ENCODE measurements at places on chromosomes 3 and 15.
A peak's percentile ranks its signal among the peaks of the same experiment; 100 is the strongest.

DNA sequence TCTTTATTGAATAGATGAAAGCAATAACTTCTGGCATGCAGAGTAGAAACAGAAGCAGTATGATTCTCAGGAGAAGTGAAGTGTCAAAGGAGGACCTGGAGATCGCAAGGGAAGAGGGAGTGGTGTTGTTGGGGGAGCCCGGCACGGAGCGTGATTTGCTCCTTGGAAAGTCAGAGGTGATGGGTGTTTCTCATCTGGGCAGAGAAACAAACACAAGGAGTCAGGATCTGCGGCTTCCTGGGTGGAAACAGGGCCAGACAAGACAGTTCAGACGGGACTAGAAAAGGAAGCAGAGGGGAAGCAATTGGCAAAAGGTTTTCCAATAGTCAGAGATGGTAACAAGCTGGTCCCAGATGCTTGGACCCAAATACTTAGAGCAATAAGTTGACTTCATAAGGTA is 34.4 kb upstream of the CCDC80 start:
- DNase-seq: no peak

DNA sequence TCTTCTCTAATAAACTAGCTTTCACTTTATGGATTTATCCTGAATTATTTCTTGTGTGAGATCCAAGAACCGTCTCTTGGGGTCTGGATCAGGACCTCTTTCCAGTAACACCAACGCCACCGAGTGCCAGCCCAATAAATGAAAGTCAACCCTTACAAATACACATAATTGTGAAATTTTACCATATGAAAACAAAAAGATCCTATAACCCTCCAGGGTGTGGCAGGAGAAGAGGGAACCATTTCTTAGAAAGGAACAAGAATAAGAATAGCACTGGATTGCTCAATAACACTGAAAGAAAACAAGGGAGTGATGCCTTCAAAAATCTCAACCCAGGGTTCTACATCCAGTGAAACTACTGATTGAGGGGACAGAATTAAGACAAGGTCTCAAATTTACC is 51.6 kb upstream of the ACKR4 start:
- no peak for DNase-seq

DNA sequence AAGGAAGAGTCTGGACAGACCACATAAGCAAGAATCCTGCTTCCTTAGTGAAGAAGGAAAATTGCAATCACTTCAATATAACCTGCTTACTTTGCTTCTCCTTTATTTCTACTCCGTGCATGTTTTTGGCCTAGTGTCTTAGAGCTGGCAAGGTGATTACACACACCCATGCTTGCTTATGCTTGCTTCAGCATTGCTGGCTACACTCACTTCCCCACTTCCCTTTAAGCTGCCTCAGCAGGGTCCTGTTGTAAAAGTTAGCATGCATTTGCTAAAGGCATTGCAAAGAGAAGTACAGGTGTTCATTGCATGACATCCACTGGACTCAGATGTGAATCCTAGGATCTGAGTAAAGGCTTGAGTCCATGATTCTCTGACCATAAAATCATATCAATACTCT is 47.5 kb upstream of the STT3B start:
- no peak for DNase-seq

DNA sequence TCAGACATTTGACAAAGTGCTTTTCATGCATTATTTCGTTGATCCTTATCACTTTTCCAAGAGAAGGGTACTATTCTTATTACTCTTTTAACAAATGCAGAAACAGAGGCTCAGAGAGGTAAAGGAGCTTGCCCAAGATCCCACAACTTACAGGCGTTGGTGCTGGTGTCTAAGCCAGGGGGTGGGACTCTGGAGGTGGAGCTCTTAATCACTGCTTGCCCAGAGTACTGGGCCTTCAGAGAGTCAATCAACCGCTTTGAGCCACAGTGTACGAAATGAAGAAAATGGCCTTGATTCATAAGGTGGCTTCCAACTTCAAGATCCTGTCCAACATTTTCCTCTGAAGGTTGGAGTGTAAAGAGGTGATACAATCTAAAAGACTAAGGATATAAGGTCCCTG is 211.5 kb downstream of the NECTIN3 start:
- no peak for DNase-seq

- DNase-seq: no peak
Observed at GRCh38 chr15:100095541-100096247, 246.1 kb downstream of the ADAMTS17 start.

DNA sequence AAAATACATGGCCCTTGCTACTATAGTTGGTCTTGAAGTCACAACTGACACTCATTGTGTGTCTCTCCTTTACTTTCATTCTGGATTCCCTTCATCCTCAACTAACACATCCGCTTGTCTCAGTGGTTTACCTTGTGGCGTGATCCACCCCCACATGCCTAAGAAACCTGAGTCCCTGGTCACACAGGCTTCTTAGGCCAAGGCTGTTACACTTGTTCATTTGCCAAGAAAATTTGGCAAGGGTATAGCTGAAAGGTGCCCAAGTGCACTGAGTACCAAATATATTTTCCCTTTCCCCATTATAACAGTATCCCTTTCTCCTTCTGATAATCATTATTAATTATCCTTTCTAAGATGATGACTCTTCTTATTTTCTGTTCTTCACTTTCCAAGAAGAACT is 207.6 kb upstream of the STAC start:
- no peak for DNase-seq

DNA sequence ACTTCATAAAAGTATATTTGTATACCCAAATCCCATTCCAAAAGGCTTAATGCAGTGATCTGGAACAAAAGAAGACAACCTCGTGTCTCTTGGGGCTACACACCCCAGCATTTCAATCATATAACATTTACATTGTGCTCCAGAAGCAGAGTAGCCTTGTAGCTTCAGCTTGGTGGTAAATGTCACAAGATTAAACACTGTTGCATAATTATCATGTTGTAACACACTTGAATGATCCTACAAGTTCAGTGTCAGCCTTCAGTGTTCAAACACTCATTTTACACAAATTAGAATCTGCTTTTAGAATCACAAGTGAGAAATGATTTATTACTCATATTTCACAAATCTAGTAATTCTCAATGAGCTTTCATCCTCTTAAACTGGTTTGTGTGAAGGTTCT is 122.6 kb downstream of the CNTN3 start:
- DNase-seq: no peak

DNA sequence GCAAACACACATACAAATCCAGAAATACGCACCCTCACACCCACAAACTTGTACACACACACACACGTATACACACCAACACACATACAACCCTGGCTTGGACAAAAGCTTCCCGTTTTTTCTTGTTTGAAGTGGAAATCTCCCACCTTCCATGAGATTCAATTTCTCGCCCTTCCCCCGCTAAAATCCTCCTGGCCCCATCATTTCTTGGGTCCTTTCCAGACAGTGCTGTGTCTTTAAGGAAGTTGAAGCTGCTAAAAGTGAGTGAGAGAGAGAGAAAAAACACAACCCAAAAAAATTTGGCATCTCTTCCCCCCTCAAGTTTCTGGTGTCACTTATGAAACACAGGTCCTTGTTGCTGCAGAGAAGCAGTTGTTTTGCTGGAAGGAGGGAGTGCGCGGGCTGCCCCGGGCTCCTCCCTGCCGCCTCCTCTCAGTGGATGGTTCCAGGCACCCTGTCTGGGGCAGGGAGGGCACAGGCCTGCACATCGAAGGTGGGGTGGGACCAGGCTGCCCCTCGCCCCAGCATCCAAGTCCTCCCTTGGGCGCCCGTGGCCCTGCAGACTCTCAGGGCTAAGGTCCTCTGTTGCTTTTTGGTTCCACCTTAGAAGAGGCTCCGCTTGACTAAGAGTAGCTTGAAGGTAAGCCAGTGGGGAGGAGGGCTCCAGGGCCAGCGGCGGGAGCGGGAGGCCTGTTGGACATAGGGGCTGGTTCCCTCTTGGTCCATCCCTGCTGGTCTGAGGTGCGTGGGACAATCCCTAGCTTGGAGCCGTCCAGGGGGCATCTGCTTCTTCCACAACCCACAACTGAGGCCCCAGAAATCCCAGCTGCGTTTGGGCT is at the start of gene ISLR:
ISLR (plus strand) TSS at position 331 of the 839 bp plus-strand sequence. CDS start 1,149 bp downstream, outside the sequence.
- no peak for DNase-seq

DNA sequence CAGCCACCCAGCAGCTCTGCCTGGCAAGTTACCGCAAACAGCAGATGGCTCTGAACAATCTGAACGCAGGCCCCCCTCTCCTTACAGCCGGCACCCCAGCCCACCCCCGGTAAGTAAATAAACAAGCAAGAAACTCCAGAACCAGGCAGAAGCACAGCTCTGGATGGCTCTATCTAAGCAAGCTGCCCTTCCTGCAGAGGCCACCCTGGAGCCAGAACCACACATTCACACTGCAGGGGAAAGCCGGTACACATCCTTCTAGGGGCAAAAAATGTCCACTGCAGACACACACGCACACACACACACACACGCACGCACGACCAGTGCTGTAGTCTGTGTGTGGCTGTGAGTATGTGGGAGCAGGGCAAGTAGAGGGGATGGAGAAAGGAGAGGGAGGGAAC is 63.9 kb downstream of the ADCY5 start:
- DNase-seq: peak; percentile 42

DNA sequence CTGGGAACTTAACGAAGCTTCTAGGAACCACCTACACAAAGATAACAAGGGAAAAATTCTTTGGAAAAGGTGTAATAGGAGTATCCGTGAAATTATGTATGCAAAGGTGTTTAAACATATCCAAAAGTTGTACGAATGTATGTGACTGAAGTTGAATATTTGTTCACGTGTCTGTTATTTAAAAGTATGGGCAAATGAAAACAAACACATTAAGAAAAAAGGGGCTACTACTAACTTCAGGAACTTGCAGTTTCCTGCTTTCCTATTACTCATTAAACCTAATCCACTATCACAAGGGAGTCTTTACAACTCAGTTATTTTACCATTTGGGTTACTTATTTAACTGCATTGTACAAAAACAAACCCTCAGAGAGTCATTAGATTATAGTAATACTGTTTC is 33.9 kb upstream of the GRAMD1C start:
- no peak for DNase-seq

DNA sequence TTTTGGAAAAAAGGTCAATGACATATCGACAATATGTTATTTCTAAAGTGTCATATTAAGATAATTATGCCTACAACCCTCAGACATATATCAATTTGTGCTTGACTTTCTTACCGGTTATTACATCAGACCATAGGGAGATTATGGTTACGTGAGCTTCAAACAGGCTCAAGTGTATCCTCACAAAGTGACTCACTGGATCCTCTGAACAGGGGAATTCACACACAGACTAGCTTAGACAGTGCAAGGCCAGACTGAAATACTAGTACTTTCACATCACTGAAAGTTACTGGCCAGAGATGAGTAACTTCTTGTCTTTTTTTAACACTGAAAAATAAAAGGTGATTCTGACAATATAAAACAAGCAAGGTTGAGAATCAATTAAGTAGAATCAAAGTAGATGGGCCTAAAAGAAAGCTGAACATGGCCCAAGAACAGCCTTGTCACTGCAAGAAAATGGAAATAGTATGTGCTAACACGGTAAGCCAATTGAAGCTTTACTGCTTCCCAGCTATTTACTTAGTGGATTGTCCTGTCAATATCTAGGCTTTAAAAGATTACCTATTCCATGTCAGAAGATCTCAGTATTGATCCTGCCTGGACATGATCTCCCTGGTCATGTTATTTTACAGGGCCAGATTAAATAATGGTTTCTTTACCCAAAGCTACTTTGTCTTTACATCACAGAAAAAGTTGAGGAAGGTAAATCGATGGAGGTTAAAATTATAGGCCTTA is 848.6 kb downstream of the ROBO1 start:
- no peak for DNase-seq

- DNase-seq: no peak
Observed at GRCh38 chr3:36762918-36763849, 1.2 kb downstream of the DCLK3 start.

DNA sequence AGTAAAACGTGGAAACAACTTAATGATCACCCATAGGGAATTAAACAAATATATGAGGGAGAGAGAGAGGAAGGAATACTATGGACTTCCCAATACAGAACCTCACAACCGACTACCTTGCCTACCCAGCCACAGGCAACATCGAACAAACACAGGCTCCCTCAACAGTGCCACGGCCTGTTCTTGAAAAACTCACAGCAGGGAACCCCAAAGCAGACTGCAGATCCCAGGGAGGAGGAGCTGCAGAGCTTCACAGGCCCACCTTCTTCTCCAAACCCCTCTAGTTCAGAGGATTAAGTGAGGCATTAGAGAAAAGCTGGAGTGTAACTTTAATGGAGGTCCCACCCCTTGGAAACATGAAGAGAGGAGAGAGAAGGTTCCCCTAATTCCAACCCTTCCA is 110.2 kb downstream of the ST8SIA2 start:
- no peak for DNase-seq

DNA sequence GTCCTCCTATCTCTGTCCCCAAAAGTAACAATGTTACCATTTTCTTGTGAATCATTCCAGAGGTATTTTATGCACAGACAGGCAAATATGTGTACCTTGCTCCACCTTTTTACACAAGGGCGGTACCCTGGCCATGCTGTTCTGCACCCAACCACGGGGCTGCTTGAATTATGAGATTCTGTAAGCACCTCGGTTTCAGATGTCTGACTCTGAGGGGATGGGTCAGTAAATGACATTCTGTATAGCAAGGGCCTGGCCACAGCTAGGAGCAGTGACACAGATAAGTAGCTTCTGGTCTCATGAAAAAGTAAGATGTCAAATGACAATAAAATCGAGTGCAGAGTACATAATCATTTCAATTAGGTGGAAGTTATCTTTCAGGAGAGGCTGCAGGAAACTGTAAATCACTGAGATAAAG is 30.4 kb upstream of the FLNB start:
- DNase-seq: no peak

GRCh38 chr3:117616227-117616626 is 906.6 kb downstream of the TUSC7 start:
- no peak for DNase-seq

GRCh38 chr3:37693511-37694283 is 168.0 kb upstream of the CTDSPL start:
- no peak for DNase-seq

DNA sequence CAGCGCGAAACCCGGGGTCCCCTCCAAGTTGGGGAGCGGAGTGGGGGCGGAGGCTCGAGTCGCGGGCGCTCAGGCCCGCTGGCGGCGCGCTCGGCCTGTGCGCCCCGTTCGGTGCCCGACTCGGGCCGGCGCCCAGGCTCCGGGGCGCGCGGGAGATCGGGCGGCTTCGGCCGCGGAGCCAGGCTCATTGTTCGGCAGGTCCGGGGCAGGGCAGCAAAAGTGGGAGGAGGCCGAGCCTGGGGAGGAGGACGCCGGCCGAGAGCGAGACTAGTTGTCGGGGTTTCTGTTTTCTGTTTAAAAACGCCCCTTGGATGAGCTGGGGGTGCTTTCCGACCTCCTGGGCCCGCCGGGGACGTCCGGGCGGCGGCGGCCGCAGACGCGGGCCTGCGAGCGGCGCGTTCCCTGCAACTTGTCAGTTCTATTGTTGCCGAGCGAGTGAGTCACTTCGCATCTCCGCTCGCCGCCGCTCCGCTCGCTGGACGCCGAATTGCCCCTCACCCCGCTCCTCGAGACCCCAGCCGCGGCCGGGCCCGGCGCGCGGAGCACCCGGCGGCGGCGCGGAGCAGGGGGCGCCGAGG is 676 bp downstream of the TCF12 start:
- DNase-seq: peak; percentile 36
